HT1080 (cell line): ENCODE measurements at places on chromosomes 4 and X. TPM values are rescaled to one million over a fixed set of nuclear protein-coding genes. Genes with fewer than 3 reads are reported as not detected.

DNA sequence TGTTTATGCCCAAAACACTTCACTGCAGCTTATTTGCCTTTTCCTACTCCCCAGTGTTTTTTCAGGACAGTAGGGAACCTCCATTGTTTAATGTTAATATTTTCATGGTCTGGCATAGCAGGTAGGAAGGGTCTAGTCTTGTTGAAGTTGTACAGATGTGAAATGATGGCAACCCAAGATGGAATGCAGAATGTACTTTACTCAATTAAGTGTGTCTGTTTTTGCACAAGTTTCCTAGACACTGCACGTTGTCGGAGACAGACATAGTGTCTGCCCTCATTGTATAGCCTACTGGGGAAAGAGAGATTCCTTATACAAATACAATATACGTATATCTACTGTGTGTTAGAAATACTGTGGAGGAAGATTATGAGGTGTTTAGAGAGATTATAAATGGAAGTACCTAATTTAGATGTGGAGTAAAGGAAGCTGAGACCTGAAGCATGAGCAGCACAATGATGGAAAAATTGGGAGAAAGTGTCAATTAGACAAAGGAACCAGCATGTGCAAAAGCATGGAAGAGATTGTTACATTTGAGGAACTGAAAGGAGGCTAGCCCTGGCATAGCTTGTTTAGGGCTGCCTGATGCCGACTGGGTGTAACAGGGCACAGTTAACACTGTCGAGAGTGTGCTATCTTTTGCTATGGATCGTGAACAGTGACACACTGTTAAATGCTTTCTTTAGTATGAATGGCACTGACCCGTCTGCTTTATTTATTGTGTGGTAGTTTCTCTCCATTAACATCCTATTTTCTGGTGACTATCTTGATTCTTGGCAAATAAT, 18.4 kb downstream of the CPEB2 start:
- DNase-seq: no peak

GRCh38 chr4:168845897-168846296, 164.2 kb downstream of the CBR4 start:
- no peak for DNase-seq

DNA sequence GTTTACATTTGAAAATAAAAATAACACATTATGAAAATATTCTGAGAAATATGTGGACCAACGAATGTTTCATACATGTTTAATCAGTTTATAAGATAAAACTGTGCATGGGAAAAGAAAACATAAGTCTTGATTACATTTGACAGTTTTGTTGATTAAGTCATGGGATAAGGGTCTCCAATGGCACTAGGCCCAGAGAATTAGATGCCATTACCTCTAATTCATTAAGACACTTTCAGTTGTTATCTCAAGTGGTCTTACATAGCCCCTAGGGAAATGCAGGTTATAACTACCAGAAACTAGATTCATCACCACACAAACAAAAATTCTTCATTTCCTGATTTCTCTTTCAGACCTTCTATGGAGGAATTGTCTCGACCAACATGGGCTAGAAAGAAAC, 300.8 kb downstream of the PCDH7 start:
- DNase-seq: no peak

NHSL2 gene
- total RNA-seq: 1.3 and 1.7 TPM in 2 replicates

DNA sequence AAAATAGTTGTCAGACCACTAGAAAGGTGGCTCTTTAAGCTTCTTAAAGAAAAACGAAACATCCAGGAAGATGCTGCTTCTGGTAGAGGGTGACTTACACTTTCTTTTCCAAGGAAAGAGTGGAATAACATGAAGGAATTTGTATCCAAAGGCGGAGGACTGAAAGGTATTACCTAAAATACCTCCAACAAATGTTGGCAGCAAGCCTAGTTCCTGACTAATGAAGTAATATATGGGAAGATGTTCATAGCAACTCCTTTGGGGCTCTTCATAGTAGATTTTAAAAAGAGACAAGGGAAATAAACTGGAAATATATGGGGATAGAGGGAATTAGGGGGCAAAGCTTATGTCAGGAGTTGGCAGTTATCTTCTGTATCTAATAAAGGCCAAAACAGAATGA, 116.2 kb downstream of the AASDH start:
- DNase-seq: no peak

DNA sequence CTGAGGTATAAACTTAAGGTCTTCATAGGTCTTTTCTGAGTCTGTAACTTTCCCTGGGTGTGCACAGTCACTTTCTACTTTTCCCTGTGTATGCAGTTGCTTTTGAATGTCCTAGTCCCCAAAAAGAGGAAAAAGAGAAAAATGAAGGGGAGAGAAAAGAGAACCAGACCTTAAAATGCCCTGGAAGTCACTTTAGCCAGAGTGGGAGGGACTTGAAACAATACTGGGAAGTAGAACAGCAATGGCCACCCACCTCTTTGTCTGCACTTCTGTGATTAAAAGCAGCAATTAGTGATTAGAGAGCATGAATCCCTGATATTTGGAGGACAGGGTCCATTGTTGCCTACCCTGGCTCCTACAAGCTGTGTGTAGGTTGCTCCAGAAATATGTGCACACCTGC, 36.1 kb downstream of the ZCCHC13 start:
- no peak for DNase-seq

- peak; percentile 73 for DNase-seq
These were observed 4.6 kb upstream of the ANTXR2 start for GRCh38 chr4:80077639-80078038.

GRCh38 chr4:86586626-86587380, 7.3 kb upstream of the PTPN13 start:
- DNase-seq: no peak

- DNase-seq: peak; percentile 23
These were observed 104.0 kb downstream of the FAM53A start for GRCh38 chr4:1579901-1580691.

CYTL1 gene
- 1.5 and 2.2 TPM in 2 replicates for total RNA-seq

- no peak for DNase-seq
These were observed 28.3 kb downstream of the SEPSECS start for GRCh38 chr4:25131926-25132325.

TNMD gene
- total RNA-seq: not detected in 2 replicates

MAMLD1 gene
- total RNA-seq: 1.7 and 3.0 TPM in 2 replicates

GRCh38 chrX:18582910-18583493, 88.9 kb downstream of the RS1 start:
- no peak for DNase-seq

CFAP299 gene
- total RNA-seq: 0.68 TPM in 1 of 2 replicates, not detected in the other

DNA sequence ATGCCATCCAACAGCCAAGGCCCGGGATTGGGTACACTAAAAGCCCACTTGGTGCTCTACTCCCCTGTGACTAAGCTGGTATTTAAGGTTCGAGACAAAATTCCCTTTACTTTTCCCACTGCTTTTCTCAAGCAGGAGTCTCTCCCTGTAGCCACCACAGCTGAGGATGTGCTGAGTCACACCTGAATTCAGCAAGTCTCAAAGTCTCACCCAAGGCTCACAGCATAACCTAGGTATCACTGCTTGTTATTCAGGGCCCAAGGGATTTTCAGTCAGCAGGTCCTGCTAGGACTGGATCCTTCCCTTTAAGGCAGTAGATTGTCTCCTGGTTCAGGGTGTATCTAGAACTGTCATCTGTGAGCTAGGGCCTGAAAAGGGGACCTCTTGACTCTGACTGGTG, 39.2 kb downstream of the FMR1NB start:
- peak; percentile 23 for DNase-seq

GRCh38 chr4:105741548-105741947, 33.0 kb downstream of the GSTCD start:
- no peak for DNase-seq

- peak; percentile 1 for DNase-seq
These were observed 16.0 kb downstream of the AMELX start for GRCh38 chrX:11309220-11309619.

DNA sequence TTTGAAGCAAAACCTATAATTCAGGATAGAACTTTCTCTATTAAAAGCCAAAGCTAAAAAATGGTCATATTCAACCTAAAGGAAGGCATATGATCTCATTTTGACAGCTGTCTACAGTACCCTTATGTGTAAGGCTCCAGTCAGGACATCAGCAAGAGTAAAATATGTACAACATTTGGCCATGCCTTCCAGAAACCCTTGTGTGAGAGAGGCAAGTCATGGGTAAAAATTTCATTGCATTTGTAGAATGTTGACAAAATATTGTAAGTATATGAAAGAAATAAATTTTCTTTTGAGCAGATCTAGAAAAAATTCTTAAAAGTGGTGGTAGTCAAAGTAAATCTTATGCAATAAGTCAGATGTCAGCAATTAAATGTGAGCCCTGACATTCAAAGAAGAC, 132.3 kb downstream of the SLC39A8 start:
- no peak for DNase-seq
